DMS153 (cell line): ENCODE measurements at places on chromosomes 13 and 19.

DNA sequence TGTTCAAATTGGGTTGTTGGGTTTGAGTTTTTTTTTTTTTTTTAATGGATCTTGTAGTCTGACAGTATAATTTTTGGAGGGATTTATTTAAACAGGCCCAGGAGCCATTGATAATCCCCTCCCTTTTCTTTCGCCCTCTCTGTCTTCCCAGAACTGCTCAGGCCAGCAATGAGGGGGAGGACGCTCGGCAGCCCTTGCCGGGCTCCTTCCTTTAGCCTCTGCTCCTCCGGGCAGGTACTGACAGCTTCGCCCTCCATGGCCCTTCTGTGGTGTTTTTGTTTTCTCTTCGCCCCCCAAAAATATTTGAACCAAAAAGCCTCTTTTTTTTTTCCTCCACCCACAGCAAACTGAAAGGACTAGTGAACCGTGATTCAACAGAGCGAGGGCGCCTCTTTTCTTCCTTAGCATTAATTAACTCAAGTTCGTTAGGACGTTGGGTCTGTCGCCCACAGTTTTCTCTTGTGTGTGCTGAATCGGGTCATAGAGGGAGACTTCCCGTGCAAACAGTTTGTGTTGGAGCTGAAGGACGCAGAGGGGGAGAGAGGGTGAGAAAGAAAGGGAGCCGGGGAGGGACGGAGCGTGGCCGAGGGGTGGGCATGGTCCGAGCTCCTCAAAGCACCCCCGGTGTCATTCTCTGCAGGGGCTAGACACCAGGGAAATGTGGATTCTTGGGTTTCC is 21.5 kb downstream of the NFIX start:
- no peak for DNase-seq

GRCh38 chr19:33557196-33557595 is 35.6 kb upstream of the PEPD start:
- DNase-seq, result no peak

DNA sequence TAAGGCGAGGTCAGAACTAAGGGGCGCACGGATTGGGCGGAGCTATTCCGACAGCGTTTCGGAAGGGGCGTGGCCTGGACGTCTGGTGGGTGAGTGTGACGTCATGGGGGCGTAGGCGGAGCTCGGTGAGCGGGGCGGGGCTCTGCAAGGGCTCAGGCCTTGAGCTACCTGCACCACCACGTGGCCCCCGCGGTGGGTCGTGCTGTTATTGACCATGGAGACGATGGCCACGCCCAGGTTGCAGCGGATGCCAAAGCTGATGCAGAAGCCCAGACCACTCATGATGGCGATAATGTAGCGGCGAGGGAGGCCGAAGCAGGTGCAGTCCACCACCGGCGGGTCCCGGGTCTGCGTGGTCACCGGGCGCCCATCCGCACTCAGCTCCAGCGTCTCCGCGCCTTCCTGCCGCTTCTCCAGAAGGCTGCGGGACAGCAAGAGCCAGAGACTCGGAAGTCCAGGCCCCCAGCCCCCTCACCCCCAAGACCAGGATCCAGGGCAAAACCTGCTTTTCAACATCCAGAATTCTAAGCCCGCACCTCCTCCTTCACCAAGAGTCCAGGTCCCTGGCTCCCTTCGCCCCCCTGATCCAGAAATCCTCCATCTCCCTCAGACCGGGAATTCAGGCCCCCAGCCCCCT is 4.8 kb downstream of the SLC17A7 start:
- peak; percentile 51 for DNase-seq

DNA sequence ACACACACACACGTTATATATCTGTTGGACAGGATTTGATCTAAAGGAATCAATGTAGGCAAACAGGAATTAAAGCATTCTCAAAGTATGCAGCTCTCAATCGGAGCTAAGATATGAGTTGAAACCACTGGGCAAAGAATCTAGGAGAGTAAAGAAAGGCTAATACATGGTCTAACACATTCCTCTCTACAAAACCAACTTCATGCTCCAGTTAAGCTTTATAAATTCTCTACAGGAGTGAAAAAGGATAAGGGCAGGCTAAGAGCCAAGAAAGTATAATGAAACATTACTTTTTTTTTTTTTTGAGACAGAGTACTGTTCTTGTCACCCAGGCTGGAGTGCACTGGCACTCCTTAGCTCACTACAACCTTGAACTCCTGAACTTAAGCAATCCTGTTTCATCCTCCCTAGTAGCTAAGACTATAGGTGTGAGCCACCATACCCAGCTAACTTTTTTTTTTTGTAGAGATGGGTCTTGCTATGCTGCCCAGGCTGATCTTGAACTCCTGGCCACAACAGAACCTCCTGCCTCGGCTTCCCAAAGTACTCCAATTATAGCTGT is 10.6 kb downstream of the FBXL3 start:
- no peak for DNase-seq

DNA sequence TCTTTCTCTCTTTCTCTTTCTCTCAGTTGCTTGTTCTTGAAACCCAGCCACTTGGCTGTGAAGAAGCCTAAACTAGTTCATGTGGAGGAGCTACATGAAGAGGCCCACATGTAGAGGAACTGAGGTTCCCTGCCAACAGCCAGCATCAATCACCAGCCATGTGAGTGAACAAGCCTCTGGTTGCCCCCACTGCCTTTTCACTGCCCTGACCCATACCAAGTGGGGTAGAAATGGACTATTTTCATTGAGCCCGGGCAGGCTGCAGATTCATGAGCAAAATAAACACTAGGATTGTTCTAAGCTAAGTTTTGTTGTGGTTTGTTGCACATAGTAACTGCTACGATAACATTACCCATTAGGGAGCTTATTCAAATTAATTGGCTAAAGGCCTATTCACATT is 78.7 kb upstream of the FAM216B start:
- no peak for DNase-seq

GRCh38 chr19:11495481-11495880 is 10.2 kb downstream of the ZNF653 start:
- no peak for DNase-seq

GRCh38 chr13:87537951-87538350 is 133.2 kb upstream of the SLITRK5 start:
- DNase-seq, result no peak

DNA sequence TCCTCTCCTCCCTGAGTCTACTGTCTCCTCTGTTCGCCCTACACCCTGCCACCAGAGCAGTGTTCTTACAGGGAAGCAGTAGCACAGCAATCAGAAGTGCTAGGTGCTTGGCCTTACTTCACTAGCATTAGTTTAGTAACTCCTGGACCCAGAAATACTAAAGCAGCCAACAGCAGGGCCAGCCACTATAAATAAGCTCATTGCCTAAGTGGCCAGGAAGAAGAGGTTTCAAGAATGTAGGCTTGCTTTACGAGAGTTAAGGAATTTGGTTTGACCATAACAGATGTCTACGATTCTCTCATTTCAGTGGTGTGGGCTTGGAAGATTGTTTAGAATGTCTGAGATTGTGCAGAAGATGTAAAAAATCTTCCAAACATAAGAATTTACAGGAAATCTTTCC is 103.3 kb downstream of the ZAR1L start:
- no peak for DNase-seq

GRCh38 chr13:20127562-20128458 is 33.0 kb downstream of the GJA3 start:
- no peak for DNase-seq

GRCh38 chr19:11964496-11964857 is 363 bp upstream of the ZNF763 start:
- no peak for DNase-seq

DNA sequence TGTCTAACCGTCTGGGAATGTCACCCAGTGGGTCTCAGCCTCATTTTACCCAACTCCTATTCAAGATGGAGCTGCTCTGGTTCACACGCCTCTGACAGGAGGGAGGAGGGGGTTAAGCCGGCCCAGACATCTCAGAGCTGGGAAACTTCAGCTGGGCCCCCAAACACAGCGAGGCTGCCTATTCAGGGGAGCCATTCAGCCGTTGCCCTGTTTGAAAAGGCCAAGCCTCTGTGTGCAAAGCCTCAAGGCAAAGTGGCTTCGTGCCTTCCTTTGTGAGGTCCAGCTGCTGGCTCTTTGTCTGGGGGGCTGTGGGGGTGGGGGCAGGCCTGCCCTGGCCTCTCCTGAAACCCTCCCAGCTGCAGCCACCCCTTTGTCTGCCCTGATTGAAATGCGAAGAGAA is 147.4 kb downstream of the PTPRS start:
- DNase-seq, result no peak

GRCh38 chr19:7492142-7492541 is 3.3 kb upstream of the PEX11G start:
- no peak for DNase-seq

DNA sequence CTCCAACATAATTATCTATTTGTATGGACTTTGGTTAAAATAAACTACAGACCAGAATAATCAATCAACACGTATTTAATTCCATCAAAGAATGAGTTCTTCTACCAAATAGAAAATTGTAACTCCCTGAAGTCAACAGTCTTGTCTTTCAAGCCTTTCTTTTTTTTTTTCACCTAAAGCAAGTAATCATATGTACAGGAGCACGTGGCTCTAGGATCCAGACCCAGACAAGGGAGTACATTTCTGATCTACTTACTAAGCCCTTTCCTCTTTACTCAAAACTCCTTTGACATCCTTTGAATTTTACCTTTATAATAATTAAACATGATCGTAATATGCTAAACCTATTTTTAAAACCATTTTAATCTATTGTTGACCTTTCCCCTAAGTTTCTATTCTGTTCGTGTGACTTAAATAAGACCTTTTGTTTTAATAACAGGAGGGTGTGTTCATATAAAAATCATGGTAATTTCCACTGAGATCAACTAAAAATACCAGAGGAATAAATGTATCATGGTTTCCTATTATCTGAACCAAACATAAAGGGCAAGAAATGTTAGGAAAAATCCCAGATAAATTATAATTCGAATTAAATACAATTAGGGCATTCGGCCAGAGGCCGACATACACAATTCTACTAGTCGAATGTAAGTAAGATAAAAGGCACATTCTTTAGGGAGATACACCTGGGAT is 1.7 kb downstream of the SLC7A1 start:
- DNase-seq, result no peak
